ENCODE measurements at places on chromosomes 5 and 9.
A peak's percentile ranks its signal among the peaks of the same experiment; 100 is the strongest.

GRCh38 chr9:95731876-95732275 lies 143.6 kb upstream of the ERCC6L2 start:
- no peak for DNase-seq

GRCh38 chr5:95697781-95698681 lies 15.2 kb upstream of the SPATA9 start:
- no peak for DNase-seq

GRCh38 chr5:139565411-139566305 lies 4.5 kb downstream of the UBE2D2 start:
- DNase-seq = peak; percentile 12

GRCh38 chr5:174307656-174308271 lies 262.3 kb downstream of the NSG2 start:
- no peak for DNase-seq

DNA sequence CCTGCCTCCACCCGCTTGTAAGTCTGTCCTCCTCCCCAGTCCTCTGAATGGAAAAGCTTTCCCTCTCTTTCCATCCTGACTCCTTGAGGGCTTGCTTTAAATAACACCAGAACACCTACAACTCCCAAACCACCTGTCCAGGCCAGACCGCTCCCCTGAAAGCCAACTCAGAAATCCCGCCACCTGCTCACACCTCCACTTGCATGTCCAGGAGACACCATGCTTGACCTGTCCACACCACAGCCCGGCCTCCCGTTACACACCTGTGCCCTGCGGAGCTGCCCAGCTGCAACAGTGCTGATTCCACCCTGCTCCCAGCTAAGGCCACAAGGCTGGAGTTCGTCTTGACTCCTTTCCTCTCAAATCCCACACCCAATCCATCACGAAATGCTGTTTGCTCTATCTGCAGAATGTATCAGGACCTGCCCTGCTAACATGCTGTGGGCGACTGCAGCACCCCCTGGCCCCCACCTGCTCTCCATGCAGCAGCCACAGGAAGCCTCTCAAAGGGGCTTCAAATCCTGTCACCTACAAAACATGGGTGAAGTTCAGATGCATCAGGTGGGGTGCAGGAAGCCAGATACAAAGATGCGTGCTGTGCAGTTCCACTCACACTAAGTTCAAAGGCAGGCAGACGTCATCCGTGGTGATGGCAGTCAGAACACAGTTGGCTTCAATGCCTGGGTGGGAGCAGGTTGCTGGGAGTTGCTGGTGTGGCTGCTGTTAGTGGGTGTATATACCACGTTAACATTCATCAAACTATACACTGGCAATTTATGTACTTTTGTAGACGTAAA lies 166.0 kb downstream of the ROR2 start:
- no peak for DNase-seq

DNA sequence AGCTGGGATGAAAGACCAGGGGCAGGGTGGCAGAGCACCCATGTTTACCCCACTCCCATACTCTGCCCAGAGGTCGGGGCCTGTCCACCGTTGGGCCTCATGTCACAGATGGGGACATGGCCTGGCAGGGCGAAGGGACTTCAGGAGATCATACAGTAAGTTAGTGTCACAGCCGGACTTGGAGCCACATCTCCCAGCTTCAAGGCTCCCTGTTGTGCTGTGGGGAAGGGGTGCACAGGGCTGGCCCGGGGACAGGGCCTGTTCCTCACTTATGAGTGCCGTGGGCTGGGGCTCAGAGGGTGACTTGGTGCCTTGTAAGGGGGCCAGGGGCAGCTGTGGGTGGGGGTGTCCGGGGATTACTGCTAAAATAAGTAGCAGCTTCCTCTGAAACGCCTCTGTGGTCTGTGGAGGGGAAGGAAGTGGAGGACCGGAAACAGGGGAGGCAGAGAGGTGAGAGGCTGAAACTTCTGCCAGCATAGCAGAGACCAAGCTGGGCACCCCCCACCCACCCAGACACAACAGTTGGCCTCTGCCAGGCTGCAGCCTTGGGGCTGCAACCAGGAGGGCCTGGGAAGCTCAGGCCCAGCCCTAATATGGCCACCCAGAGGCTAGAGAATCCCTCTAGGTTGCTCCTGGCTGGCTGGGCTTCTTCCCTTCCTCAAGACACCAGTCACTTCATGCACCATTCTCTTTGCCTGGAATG lies 41.1 kb upstream of the NEK6 start:
- peak; percentile 30 for DNase-seq

DNA sequence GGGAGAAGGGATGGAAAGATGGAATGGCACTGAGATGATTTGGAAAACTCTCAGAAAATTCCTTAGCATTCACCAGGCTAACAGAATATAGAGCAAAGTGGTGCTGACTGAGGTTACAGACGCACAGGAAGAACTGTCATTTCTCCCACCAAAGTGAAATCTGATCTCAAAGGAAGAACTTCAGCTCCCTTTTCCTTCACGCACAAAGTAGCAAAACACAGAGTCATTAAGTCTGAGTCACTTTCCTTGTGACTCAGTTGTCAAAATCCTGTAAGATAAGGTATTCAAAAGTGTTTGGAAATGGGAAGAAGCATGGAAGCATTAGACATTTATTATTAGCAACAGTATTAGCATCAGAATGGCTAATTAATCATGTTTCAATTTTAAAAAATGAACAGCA lies 11.7 kb downstream of the MPDZ start:
- DNase-seq = no peak

- no peak for DNase-seq
Measured at GRCh38 chr5:127440831-127441230, 76.6 kb upstream of the PRRC1 start.

- DNase-seq = no peak
Measured at GRCh38 chr5:15533129-15533893, 33.3 kb downstream of the FBXL7 start.

GRCh38 chr9:14156046-14156445 lies 157.9 kb downstream of the NFIB start:
- no peak for DNase-seq

DNA sequence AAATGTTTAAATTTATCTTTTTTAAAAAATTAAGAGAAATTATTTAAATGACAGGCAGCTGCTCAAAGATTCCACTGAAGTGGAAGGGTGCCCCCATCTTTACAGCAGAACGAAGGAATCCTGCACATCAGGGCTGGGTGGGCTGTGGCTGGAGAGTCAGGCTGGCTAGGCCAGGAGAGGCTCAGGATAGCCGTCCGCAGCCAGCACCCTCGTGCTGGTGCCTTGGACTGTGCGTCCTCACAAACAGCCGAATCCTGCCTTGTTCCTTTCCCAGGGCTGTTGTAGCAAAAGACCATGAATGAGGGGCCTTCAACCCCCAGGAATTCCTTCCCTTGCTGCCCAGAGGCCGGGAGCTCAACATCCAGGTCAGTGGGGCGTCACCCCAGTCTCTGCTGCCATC lies 64.6 kb upstream of the FCN1 start:
- no peak for DNase-seq

DNA sequence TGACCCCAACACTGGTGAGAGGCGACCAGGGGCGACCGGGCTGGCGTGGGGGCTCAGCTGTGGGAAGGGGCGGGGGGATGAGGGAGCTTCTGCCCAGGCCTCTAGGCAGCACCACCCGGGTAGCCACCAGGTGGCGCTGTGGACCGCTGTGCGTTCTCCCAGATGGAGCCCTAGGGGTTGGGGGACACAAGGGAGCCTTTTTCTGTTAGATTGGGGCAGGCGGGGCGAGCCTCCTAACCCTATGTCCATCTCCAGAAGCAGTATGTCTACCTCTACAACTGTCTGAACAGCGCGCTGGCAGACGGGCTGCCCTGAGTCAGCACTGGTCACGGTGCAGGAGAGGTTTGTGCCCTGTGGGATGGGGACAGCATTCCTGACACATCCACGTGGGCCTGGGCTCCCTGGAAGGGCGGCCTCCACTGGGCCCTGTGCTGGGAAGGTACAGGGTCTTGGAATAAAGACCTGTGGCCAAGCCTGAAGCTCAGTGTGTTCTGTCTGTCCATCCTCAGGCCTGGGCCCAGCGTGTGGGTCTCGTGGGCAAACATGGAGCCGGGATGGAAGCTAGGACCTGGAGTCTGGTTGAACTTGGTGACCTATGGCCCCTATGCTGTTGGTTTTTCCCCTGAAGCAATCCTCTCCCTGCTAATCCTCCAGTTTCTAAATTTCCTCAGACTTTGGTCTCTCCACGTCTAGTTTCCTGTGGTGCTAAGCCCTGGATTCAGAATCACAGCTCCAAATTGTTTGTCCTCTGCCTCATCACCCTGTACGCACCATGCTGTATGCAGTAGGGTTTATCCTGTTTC lies 23.1 kb upstream of the SPTLC1 start:
- peak; percentile 82 for DNase-seq

GRCh38 chr9:70412832-70413463 lies 1.5 kb downstream of the KLF9 start:
- no peak for DNase-seq

DNA sequence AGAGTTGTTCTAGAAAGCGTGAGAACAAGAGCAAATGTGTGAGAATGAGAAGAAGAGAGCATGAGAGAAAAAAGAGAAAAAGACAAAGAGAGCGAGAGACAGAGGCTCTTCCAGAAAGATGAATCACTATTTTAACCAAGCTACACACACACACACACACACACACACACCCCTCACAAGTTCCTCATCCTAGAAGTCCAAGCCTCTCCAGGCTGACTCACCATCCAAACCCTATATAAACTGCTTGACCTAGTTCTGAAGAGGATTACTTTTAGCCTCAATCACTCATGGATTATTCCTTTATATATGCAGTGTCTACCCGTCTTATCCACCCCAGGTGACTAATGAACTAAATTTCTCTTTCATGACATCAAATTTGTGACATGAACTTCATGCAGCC lies 37.6 kb downstream of the C9orf57 start:
- no peak for DNase-seq

GRCh38 chr9:131398204-131398603 lies 4.3 kb downstream of the PRRC2B start:
- DNase-seq = no peak

DNA sequence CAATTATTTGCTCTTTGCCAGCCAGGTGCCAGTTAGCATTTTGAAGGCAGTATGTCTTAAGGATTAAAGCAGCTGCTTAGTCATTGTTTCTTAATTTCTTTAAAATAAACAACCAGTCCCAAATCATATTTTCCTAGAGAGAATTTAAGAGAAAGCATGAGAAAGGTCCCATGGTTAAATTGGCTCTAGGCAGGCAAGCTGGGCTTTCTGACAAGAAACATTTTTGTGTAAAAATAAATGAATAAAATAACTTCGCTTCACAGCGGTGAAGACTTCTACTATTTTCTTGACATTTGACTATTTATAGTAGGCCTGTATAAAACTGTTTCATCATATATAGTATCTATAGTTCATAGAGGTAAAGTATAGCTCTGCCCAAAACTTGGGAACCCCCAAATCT lies 617.7 kb upstream of the C9orf72 start:
- DNase-seq = no peak

GRCh38 chr5:78289911-78290310 lies 4.6 kb downstream of the AP3B1 start:
- DNase-seq = no peak

DNA sequence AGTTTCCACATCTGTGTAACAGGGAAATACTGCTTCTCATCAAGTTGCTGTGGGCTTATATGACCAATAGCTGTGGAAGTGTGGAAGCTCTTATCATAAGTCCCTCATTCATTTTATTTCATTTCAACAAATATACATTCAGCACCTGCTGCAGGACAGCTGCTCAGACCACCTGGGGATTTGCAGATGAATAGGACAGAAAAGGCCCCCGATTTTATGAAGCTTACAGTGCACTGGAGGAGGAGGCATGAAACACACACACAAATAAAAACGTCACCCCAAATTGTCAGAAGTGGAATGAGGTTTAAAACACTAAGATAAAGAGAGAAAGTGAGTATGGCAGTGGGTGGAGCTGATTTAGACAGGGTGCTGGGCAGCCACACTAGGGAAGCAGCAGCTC lies 107.2 kb downstream of the DRD1 start:
- DNase-seq = no peak

DNA sequence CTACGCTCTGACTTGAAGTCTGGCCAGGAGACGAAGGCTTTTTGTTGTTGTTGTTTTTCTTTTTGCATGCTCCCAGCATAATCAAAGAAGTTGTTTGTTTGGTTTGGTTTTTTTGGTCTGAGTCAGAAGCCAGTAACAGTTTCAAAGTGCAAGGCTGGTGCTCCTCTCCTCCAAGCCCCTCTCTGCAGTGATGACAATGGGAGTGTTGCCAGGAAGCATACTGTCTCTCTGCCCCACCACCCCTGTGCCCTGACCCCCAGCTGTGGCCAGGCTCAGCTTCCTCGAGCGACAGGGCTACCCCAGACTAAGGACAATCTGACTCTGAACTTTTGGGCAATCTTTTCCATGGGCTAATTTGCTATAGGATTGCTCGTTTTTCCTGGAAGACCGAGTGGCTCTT lies 173.8 kb upstream of the PITX1 start:
- DNase-seq = no peak

DNA sequence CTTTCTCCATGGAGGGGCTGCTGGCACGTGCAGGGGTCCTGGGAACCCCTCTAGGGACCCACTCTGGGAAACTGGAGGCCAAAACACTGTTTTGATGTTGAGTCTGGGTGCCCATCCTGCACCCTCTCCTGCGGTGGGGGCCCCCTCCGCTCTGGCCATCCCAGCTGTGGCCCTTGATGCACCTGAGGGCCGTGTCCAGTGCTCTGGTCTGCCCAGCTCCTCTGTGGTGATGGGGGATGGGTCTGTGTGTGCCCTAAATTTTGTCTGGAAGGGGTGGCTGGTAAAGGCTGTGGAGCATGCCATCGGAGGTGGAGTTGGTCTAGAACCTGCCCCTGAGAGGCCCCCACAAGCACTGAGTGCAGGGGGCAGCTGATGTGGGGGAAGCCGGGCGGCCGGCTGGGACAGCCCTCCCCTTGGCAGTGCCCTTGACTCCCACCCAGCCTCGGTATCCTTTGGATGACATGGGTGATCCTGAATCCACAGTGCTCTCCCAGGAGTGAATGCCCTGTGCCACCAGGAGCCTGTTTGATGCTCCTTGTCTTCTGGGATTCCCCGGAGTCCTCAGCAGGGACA lies 26.3 kb downstream of the AHRR start:
- no peak for DNase-seq

DNA sequence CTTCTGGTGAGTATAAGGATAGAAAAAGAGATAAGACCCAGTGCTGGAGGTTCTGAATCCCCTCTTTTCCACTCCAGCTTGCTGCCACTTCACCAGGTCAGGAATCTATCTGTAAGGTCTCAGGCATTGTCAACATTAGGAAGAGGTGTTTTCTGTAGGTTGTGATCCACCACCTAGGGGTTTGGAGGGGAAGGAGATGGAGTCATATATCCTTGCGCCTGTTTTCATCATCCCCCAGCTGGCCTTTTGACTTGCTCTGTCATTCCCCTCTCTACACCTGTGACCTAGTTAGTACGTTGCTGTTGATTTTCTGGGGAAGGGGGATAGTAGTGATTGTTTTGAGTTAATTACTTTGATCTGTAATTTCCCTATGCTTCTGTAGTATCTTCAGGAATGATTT lies 20.5 kb downstream of the SPINK5 start:
- DNase-seq = no peak

DNA sequence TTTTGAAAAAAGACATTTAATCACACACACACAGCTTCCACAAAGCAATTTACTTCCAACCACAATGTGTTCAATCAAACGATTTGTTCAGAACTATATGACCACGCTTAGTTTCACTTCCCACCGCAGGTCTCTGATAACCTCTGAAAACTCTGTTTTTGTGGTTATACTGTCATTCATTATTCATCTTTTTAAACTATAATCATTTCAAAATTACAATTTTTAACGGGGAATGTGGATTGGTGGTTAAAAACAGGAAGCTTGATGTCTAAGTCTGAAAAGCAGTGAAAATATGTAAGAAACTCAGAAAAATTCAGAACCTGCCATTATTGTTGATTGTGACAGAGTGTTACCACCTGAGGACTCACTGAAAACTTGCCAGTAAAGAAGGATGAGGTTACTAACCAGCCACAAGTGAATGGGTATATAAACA lies 12.7 kb upstream of the TMEM174 start:
- peak; percentile 54 for DNase-seq

Measured in stimulated activated CD4-positive, alpha-beta T cell treated with anti-CD3 and anti-CD28 coated beads, Interleukin-2, amount 100 ng/mL, for 48 hours (primary cell).